ENCODE measurements at places on chromosomes 4 and X. TPM values are rescaled to one million over a fixed set of nuclear protein-coding genes. Genes with fewer than 3 reads are reported as not detected.

Gene GSX2
- total RNA-seq = not detected

Gene ANKRD37
- total RNA-seq = 19.1 TPM

Gene EDA
- 12.4 TPM for total RNA-seq

Gene SLC4A4
- 20.3 TPM for total RNA-seq

Gene STATH
- total RNA-seq = not detected

Gene MAOB
- total RNA-seq = 126 TPM

Gene GAGE12H
- not detected for total RNA-seq

Gene C4orf54
- 6.4 TPM for total RNA-seq

Gene LAMP2
- 55.7 TPM for total RNA-seq

Gene DMP1
- not detected for total RNA-seq

Gene CFAP99
- not detected for total RNA-seq

Gene PITX2
- total RNA-seq = not detected

Gene USP38
- 17.6 TPM for total RNA-seq

Gene CNOT6L
- 26.3 TPM for total RNA-seq

Gene STAP1
- not detected for total RNA-seq

Gene NDST3
- not detected for total RNA-seq

Gene ZNF630
- 2.4 TPM for total RNA-seq

Gene SLC49A3
- total RNA-seq = 17.3 TPM

Gene CLCN4
- 26.7 TPM for total RNA-seq

Gene HSFX3
- not detected for total RNA-seq

Gene PRKG2
- 0.05 TPM for total RNA-seq

Gene RAB40A
- total RNA-seq = not detected

Gene SMIM10
- total RNA-seq = 6.4 TPM

Gene AASDH
- 6.5 TPM for total RNA-seq

Gene SPIN2A
- 0.22 TPM for total RNA-seq

Gene PDE5A
- 7.4 TPM for total RNA-seq

Gene NAT8L
- total RNA-seq = 1.1 TPM

Gene FAM199X
- 10.7 TPM for total RNA-seq

Gene ABLIM2
- 24.9 TPM for total RNA-seq

Gene SPANXB1
- not detected for total RNA-seq

Measured in Right ventricle myocardium inferior (tissue), 1 donor.